GM13976 (cell line): ENCODE measurements at places on chromosomes 2 and 18.

GRCh38 chr2:105861200-105861599, 116.5 kb downstream of the NCK2 start:
- DNase-seq = no peak

DNA sequence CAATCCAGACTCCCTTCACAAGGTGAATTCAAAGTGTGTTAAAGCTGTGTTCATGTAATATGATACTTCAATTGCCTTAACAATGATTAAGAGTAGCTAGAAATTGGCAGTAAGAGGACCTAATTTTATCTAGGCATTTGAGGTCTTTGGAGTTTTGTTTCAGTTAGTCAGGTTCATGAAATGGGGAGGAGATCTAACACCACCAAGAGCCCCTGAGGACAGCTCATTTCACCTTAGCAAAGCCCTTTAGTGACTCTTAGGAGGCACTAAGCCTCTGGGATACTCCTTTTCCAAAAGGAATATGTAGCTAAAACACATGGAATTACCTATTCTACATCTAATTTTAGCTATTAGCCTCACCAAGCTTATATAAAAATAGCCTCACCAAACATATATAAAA, 716.5 kb upstream of the RAB6C start:
- no peak for DNase-seq

- no peak for DNase-seq
Observed at GRCh38 chr2:204274991-204275390, 270.3 kb upstream of the PARD3B start.

DNA sequence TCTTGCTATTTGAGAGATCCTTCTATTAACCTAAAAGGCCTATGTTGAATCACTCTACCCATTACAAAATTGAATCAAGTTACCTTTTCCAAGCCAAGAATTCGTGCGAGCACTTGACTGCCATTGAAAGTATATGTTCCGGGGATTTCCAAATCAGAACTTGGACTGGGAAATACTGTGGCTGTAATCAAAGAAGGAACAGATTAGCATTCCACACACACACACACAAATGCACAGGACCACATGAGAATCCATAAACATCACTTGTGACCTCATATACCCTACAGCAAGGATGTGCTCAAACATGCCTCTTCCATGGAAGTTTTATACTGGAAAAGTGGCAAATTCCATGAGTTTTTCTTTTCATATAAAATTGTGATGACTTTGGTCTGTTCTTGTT, 86.0 kb downstream of the ABCA12 start:
- DNase-seq = no peak

GRCh38 chr2:44247924-44248323, 27.4 kb upstream of the SLC3A1 start:
- no peak for DNase-seq

DNA sequence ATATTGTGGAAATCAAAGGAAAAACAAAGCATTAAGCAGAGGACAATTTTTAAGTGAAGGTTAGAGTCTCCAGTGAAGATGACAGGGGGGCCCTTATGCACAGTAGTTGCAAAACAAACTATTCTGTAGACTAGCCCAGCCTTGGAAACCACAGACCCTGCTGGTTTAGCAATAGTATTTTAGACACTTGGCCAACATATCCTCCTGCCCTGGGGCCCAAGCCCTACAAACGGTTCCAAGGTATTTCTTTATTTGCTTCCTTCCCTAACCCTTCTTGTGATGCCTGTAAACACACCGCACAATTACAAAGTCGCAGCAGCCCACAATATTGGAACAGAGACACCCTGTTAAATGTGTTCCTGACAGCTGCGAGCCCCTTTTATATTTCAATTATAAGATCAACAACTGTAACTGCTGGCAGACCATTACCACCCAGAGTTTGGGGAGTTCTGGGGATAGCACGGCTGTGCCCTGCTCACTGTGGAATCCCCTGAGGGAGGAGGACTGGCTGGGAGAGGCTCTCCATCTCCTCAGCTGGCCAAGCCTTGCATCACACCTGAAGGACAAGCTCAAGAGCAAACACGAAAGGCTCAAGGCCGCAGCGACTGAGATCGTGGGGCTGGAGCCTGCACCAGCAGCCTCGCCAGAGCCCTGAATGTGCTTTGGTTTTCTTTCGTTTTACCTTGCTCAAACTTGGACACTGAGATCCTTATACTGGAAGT, 282.2 kb upstream of the ATP5MC3 start:
- no peak for DNase-seq

GRCh38 chr2:179260224-179260623, 4.4 kb downstream of the SESTD1 start:
- no peak for DNase-seq

- DNase-seq = no peak
Observed at GRCh38 chr18:21187886-21188285, 54.1 kb upstream of the GREB1L start.

GRCh38 chr18:78774741-78775141, 204.9 kb upstream of the SALL3 start:
- no peak for DNase-seq

DNA sequence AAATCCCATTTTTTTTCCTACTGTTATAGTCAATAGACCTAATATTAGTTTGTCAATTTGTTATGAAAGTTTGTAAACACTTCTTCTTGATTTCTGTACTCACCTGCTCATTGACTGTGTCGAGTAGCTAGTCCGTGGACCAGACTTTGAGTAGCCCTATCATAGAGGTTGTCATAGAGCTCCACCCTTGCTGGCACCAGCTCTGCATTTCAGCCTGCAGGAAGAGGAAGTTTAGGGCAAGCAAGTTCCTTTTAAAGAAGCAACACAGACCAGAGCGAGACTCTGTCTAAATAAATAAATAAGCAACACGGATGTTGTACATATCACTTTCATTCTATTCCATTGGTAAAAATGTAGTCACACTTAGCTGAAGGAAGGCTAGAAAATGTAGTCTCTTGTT, 74.0 kb downstream of the MCFD2 start:
- DNase-seq = no peak

- DNase-seq = no peak
Observed at GRCh38 chr18:474416-474815, 26.1 kb downstream of the COLEC12 start.

- DNase-seq = no peak
Observed at GRCh38 chr2:72128843-72129227, 18.8 kb downstream of the CYP26B1 start.

DNA sequence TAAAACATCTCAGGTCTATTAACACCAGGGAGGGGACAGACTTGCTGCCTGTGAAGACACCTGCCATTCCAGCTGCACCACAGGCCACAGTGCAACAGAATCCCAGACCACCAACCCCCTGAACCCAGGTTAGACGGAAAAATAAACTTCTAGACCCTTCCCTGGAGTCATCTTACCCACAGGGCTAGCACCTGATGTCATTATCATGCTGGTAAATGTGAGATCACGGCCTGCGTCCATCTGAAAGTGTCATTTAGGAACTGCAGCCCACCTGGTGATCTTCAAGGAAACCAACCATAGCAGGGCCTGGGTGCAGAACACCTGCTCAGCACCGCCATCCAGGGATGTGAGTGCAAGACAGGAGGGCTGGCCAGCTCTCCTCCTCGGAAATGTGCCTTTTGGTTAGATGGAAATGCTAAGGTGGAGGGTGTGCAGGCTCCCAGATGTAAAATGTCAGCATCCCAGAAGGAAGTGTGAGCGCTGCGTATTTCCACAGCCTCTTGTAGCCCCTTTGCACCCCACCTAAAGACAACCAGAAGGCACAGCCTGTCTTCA, 80.8 kb downstream of the PTGR3 start:
- DNase-seq = no peak

- no peak for DNase-seq
Observed at GRCh38 chr2:86779971-86780370, 10.7 kb downstream of the CD8A start.

DNA sequence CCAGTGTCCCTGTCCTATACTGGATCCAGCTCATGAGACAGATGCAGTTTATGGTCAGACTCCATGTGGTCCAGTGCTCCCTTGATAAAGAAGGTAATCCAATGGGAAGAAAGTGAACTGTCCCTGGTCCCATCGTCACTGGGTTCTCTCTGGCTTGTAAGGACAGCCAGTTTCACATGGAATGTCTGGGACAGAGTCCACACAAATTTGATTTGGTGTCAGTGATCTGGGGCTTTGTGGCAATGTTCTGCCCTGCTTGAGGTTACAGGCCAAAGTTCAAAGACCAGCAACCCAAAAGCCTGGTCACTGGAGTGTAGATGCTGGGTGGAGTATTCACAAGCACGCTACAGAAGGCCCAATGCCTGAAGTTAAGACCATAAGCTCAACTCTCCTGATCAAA, 22.2 kb upstream of the FHL2 start:
- DNase-seq = no peak

DNA sequence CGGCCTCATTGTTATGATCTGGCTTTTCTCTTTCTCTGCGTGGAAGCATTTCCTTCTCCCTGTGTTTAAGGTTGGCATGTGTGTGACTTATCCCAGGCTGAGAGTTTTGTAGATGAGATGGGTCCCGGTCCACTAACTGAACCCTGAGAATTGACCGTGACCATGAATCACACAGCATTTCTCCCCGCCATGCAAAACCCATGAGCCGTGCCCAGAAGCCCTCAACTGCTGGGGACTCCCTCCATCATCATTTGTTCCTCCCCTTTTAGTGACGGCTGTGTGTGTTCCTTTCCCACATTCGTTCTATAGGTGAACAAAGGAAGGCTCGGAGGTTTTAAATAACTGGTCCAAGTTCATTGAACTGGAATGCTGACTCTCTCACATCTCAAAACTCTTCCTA, 30.1 kb upstream of the TXNDC2 start:
- no peak for DNase-seq

DNA sequence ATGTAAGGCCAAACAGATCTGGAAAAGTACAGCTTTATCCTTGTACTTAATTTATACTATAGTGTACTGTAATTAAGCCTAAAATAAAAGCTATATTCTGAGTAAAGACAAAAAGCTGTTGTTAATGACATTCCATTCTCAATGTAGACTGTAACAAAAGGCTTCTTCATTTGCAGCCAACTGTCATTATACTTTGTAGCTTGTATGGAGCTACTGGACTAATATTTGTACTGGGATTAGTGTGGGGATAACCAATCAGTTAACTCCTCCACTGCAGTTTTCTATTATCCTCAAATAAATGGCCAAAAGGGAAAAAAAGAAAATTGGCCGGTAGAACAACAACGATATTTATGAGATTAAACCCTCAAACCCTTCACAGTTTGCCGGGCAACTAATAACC, 66.5 kb downstream of the STK39 start:
- DNase-seq = no peak

DNA sequence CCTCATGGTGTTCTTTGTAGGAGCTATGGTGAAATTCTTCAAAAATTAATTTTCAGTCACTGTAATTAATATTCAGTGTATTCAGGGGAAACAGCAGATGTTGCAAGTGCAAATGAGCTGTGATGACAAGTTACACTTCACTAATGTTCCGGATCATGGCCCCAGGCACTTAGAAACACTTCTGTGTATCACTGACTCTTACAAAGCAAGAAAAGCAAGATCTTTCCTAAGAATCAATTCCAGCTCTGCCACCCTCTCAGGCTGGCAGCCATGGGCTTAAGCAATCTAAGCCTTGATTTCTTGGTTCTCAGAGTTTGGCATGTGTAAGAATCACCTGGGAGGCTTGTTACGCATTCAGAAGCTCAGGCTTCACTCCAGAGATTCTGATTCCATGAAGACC, 78.0 kb downstream of the MARCHF4 start:
- DNase-seq = no peak

- no peak for DNase-seq
Observed at GRCh38 chr2:1459727-1460126, 46.5 kb downstream of the TPO start.

DNA sequence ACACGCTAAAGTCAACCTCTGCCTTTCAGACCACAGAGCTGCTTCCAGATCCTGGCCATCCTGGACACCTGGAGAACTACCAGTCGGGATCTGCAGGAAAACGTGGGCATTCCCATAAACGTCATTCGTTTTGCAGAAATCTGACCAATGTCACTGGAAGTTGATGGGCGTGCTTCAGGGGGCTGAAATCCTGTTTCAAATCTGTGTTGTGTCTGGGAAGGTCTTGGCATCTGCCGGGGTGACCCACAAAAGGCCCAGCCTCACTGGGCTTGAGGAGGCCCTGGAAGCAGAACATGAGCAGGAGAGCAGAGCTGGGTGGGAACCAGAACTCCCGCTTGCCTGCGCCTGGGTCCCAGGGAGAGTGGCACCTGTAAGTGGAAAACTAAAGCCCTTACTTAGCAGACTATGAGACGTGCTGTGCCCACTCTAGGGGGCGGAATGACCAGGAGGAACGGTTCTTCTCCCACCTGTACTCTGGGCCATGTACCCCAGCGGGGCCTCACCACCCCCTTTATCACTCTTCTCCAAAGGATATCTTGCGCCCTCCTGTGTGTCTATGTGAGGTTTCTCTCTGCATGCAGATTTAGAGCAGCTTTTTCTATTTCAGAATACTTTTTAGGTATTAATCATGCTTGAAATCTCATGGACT, 200.9 kb downstream of the FAM210A start:
- DNase-seq = no peak

- DNase-seq = no peak
Observed at GRCh38 chr2:11375025-11375688, 30.7 kb upstream of the ROCK2 start.

DNA sequence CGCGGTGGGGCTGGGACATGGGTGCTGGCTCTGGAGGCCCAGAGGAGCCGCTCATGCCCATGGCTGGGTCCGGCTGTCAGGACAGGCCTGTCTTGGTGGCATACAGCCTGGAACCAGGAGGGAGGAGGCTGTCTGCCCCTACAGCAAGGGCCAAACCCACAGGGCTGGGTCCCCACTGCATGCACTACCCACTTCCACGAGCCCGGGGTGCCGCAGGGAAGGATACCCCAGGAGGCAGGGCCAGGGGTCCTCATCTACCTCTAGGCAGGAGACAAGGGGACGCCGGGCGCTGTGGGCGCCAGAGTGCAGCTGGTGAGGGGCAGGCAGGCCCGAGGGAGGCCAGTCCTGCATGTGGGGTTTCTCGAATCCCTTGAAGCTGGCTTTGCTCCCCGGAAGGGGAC, 95.1 kb upstream of the GPC1 start:
- no peak for DNase-seq

GRCh38 chr18:49241852-49242251, 218.6 kb downstream of the DYM start:
- no peak for DNase-seq
